DMS153 (cell line): ENCODE measurements at places on chromosomes 16 and 17.

DNA sequence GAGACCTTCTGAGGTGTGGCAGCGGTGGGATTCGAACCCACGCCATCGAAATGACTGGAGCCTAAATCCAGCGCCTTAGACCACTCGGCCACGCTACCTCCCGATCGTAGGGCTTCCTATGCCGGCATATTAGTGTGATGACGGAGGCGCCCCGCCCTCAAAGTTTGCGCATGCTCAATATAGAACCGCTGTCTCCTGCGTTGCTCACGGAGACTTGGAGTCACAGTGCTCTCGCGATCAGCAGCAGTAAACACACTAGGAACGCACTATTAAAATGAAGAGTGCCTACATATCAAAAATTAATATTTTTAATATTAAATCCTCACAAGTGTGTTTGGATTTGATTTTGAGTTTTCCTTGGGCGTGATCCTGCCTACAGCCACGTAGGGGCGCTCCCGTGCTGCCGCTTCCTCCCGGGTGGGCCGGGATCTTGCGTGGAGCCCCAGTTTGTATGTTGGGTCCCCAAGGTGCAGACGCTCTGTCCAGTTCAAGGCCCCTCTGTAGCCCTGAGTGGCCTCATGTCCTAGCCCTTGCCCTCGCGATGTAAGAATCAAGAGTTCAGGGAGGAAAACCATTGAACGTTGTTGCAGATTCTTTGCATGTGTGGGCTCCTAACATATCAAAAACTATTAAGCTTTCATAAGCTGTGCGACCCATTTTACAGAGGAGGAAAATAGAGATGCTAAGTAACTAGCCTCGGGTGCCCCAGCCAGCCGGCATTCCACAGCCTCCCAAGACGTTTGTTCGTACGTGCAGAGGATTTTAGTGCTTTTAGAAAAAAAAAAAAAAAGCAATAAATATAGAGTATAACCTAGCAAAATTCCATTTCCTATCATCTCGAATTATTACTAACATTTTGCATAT lies 10.2 kb upstream of the EEF2K start:
- peak; percentile 85 for DNase-seq

GRCh38 chr17:28511858-28512461 lies 5.8 kb downstream of the FOXN1 start:
- DNase-seq, result no peak

DNA sequence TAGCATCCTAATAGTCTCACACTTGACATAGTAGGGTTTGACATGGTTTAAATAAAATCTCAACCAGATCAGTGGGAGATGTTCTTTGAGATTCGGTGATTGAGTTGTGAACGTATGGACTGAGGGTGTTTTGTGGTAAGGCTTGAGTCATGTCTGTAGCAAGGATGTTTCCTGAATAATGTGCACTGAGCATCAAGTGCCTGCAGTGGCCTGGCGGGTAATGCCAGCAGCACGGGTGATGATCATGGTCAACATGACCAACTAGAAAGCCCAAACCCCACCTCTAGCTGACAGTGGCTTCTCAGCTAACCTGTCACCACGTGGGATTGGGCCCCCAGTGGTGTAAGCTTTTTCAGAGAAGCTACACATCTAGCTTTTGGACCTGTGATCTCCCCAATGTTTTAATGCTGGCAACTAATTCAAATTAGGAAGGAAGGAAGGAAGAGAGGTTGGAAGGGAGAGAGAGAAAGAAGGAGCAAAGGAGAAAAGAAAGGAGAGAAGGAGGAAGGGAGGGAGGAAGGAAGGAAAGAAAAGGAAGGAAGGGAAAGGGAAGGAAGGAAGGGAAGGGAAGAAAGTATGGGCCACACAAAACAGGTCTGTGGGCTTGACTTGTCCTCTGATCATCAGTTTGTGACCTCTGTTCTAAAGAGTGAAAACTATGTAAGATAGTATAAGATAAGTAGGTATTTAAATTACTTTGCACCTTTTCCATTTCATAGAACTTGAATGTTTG lies 55.4 kb downstream of the WWOX start:
- no peak for DNase-seq

- no peak for DNase-seq
Observed at GRCh38 chr16:74556375-74556922, 50.5 kb downstream of the GLG1 start.

- no peak for DNase-seq
Observed at GRCh38 chr17:46128453-46128852, 64.8 kb downstream of the KANSL1 start.

GRCh38 chr16:73385696-73386095 lies 337.8 kb upstream of the ZFHX3 start:
- DNase-seq, result no peak

- DNase-seq, result peak; percentile 29
Observed at GRCh38 chr17:81397314-81398175, 2.3 kb downstream of the BAHCC1 start.

DNA sequence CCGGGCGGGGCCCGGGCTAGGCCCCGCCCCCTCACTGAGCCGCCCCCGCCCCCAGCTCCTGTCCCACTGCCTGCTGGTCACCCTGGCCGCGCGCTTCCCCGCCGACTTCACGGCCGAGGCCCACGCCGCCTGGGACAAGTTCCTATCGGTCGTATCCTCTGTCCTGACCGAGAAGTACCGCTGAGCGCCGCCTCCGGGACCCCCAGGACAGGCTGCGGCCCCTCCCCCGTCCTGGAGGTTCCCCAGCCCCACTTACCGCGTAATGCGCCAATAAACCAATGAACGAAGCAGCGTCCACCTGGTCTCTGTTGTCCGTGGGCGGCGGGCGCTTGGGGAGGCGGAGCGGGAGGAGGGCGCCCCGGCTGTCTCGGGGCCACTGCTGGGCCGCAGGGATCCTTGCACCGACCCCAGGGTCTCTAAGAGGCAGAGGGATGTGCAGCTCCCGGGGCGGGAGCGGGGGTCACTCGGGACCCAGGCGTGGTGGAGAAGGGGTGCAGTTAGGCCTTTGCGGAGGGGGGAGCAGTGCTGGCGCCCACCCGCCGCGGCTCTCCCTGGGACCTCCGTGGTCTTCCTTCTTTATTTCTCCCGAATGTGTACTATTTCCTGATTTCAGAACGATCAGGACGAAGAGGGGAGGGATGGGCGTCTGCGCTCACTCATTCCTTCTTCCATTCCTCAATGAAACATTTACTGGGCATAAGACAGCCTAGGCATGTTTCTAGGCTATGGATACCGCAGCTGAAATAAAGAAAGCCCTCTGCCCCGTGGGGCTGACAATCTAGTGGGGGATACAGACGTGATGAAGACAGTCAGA lies 2.0 kb downstream of the HBZ start:
- no peak for DNase-seq

- no peak for DNase-seq
Observed at GRCh38 chr17:76013377-76013932, 12.8 kb downstream of the CDK3 start.

DNA sequence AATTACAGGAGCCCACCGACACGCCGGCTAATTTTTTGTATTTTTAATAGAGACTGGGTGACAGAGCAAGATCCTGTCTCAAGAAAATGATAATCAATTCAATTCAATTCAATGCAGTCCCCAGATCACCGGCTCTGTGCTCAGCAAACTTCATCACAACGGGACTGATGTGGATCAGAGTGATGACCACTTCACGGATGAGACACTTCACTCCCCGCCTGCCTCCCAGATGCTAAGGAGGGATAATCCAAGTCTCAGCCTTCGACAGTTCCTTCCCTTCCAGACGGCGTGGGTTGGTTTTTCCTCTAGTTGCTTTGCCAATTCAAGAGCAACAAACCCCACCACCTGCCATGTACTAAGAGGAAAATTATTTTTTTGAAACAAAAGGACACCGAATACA lies 93.8 kb downstream of the ZDHHC7 start:
- no peak for DNase-seq

- no peak for DNase-seq
Observed at GRCh38 chr17:67353161-67353560, 13.2 kb downstream of the PSMD12 start.

- DNase-seq, result no peak
Observed at GRCh38 chr16:87266846-87267245, 50.3 kb downstream of the C16orf95 start.

DNA sequence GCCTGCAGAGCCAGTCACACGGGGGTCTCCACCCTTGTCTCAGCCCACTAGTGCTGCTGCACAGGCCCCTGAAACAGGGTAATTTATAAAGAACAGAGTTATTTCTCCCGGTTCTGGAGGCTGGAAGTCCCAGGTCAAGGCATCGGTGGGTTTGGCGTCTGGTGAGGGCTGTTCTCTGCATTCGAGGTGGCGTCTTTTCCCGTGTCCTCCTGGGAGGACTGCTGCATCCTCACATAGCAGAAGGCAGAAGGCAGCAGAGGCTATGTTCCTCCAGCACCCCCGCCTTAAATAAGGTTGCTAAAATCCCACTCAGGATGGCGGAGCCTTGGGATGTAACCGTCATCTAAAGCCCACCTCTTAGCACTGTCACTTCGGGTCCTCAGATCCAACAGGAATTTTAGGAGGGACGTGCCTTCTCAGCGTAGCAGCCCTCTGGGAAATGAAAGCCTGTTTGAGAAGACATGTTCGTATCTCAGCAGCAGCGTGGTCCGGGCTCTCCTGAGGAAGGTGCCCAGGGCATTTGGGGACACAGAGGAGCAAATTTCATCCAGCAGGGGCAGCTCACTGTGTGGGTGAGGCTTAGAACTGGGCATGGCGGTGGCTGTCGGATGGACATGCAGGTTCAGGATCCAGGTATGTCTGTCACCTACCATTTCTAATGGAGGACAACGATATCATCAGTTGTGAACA lies 221.6 kb upstream of the CHMP6 start:
- no peak for DNase-seq

DNA sequence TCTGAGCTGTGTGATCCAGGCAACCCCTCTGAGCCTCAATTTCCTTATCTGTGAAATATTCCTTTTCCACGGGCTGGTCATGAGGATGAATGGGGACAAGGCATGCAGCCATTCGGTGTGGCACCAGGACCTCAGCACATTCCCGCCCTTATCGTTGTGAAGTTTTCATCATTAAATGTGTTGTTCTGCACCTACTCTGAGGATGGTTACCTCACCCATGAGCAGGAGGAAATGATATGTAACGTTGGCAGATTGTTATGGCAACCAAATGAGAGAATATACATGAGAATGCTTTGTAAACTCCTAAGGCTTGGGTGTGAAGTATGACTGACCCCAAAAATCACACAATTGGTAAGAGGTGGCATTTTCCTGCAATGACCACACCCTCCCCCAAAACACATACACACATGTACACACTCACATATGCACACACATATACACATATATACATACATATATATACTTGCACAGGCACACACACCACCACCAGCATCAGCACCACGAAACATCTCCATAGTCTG lies 39.5 kb downstream of the SMARCE1 start:
- no peak for DNase-seq

DNA sequence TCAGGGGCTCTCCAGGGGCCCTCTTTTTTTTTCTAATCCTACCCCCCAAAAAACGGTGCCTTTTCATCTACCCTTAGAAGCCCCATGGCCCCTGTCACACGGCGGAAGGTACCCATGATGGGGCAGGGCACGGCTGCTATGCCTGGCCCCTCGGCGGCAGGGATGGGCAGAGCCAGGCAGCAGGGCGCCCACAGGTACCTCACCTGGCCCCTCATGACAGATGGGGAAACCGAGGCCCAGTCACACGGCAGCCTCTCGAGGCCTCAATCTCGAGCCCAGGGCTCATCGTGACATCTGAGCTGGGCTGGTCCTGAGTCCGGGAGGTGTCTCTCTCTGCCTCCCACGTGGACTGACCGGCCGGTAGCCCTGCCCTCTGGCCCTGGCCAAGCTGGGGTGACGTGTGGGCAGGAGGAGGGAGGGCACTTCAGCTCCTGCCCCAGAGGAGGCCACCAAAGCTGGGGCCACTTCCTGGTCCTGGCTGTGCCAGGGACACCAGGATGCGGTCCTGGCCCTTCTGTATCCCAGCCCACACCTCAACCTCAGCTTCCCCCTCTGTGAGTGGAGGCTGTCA lies 11.6 kb downstream of the TRAF7 start:
- DNase-seq, result no peak

DNA sequence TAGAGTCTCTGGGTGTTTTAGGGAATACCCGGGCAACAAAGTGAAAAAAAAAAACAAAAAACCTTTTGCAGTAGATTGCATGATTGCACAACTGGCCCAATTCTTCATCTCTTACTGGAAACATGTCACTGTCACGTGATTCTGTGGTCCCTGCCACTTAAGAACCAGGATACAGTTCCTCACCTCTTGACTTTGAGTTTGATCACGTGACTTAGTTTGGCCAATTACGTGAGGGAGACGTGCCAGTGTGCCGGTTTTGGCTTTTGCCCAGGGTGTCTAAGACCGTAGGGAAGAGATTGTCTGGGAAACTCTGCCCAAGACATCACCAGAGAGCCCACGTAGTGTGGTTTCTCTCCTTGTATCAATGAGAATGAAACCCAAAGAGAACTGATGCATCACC lies 88.7 kb downstream of the GRIN2A start:
- no peak for DNase-seq

DNA sequence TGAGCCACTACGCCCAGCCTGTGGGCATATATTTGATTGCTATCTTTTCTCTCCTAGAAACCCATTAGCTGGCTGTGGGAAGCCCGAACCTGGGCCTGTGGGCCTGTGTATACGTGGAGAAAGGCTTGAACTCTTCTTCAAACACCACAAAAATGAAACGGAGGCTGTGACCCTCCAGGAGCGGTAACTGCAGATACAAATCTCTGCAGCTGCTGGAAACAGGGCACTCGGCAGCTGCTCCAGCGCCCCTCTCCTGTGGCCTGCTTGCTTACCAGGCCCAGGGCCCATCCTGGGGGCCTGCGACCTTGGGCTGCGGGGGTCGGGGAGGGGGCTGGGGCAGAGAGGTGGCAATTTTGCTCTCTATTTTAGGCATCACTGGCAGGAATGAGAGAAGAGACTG lies 28.0 kb upstream of the MTSS2 start:
- DNase-seq, result no peak

- DNase-seq, result no peak
Observed at GRCh38 chr16:57536306-57537193, at the start of gene CCDC102A. TSS of gene CCDC102A (minus strand) at chr16:57536571. CDS start at chr16:57529177, 7,394 bp downstream.
